ENCODE measurements at places on chromosomes 12 and 14.

GRCh38 chr14:28242895-28243294 is 523.7 kb upstream of the FOXG1 start:
- no peak for DNase-seq

GRCh38 chr14:24360281-24360680 is 7.7 kb upstream of the NFATC4 start:
- DNase-seq = no peak

- DNase-seq = no peak
Observed at GRCh38 chr14:83548061-83548839, 1981.7 kb upstream of the FLRT2 start.

DNA sequence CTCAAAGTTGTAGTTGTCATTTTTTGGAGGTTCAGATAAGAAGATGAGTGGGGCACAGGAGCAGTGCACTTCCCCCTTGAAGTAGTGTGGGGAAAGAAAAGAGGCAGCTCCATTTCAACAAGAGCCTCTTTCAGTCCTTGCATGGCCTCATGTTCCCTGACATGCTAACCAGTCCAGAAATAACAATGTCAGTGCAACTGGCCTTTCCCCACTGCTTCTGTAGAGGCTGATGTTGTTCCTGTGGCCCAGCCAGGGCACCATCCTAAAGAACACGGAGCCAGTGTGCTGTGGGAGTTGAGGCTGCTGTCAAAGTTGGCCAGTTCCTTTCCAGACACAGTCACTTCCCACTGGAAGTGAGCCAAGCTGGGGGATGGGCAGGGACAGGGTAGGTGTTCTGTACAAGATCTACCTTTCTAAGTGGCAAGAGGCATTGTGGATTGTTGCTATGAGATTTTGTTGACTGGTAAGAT is 77.7 kb upstream of the SLC38A2 start:
- no peak for DNase-seq

GRCh38 chr14:75654127-75654732 is 6.4 kb downstream of the ERG28 start:
- DNase-seq = peak; percentile 75

- DNase-seq = no peak
Observed at GRCh38 chr12:53758081-53758729, 6.4 kb upstream of the CISTR start.

DNA sequence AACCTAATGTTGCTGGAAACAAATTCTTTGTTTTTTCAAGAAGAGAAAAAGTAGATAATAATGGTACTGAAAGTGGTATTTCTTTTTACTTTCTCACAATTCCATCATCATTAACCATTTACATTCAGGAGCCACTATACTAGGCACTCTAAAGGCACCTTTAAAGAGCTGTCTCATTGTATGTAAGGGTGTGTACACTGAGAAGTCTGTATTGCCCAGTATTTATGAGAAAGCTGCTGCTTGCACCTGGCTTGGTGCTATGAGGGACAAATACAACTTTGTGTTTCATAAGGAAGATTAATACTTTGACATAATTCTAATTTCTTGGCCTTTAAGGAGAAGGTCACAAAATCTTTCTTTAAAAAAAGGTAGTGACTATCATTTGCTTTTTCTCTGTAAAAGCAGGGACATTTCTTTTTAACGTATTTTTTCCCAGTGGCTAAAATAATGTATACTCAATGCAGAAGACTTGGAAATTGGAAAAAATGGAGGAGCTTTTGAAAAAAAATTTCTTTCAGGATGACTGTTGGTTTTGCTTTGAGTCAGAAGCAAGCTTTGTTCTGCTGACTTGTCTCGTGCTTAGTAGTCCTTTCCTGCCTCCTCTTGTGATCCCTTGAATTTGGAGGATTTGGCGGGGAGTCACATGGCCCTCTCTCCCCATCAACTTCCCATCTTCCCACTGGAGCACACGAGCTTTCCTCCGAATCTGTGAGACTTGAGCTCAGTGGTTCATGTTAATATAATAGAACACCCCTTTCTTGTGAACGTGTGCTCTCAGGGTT is 50.1 kb downstream of the RASSF3 start:
- DNase-seq = no peak

Measured in pons (tissue), 1 donor.